ENCODE measurements at places on chromosomes 1 and 21.

DNA sequence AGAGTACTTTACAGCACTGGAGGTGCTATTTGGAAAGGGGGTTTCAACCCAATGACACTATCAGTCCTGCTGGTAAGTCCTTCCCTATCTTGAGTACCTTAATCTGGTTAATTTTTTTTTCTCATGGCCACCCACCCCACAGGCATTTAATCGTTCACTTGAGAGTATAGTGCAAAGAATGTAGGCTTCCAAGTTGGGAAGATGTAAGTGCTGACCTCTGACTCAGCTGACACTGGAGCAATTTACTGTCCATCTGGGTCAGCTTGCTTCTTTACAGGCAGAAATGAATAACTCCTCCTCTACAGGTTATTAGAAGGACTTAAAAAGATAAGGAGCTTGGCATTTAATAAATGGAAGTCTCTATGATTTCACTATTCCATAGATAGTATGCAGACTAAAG lies 89.6 kb downstream of the AK5 start:
- no peak for DNase-seq

GRCh38 chr1:26723013-26723991 lies 27.5 kb downstream of the ARID1A start:
- DNase-seq, result peak; percentile 41

DNA sequence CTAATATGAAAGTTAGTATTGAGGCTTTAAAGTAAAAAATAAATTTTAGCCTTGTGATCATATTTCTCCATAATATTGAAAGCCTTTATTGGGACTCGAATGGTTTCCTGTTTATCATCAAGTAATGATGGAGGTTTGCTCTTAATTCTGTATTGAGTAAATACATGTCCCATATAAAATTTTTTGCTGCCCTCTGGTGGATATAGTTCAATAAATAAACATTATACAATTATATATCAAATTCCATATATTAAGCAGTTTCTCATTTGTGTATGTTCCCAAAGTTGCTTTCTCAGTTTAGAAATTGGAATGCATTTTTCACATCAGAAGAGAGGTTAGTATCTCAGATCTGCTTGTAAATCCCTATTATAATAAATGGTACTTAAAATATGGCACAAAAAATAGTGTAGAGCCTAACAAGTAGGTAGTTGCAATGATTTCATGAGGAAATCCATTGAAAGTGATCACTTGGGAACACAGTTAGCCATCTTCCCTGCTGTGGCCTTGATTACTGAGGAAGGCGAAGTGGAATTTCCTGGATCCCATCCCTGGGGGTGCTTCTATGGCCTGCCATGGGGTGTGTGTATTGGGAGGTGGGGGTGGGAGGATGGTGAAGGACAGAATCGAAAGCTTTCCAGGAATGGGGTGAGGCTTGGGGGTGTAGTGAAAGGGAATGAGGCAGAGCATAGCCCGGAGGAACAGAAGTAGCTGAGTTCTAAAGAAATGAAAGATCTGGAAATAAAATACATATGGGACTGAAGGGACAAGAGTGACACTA lies 84.1 kb upstream of the C21orf91 start:
- DNase-seq, result no peak

GRCh38 chr1:59171788-59172187 lies 125.1 kb upstream of the FGGY start:
- no peak for DNase-seq

DNA sequence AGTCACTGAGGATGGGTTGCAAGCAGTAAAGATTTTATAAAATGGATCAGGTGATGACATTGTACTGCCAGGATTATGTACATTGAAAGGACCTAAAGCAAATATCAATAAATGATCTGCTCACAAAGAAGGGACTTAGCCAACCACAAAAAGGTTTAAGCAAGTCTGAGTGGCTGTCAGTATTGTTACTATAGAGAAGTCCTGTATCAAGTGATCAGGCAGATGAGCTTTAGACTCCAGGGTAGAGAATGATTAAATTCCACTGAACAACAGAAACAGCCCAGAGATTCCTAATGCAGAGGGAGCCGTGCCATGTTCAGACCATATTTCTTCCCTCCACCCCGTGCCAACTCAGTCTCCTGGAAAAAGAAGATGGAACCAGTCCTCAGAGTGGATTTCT lies 138.9 kb downstream of the SETD4 start:
- no peak for DNase-seq

GRCh38 chr21:45293726-45294401 lies 6.2 kb upstream of the POFUT2 start:
- DNase-seq, result no peak

DNA sequence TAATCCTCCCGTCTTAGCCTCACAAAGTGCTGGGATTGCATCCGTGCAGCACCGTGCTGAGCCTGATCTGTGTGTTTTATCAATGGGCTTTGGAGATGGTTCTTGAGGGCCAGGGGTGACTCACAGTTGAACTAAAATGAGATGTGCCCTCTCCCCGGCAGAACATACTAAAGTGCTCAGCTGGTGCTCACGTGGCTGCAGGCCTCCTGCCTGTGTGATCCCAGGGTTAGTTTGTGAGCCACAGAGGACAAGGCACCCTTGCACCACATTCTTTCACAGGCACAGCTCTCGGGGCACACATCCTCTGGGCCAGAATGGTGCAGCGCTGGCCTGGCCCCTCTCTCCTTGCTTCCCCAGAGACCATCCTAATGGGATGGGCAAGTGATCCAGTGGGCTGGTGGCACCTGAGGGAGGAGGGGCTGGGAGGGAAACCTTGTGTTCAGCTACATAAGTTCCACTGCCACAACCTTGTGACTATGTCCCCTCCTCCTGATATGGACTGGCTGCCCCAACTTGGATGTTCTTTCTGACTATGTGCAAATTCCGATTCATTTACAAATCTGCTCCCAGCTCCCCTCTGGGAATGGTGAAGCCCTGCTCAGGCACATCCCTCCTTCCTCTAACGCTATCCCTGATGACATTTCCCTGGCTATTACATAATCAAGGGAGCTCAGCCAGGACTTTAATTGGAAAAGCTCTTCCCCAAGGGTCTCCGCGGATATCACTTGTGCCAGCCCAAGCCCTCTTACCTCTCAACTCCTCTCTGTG lies 197.0 kb upstream of the EDN2 start:
- DNase-seq, result no peak

DNA sequence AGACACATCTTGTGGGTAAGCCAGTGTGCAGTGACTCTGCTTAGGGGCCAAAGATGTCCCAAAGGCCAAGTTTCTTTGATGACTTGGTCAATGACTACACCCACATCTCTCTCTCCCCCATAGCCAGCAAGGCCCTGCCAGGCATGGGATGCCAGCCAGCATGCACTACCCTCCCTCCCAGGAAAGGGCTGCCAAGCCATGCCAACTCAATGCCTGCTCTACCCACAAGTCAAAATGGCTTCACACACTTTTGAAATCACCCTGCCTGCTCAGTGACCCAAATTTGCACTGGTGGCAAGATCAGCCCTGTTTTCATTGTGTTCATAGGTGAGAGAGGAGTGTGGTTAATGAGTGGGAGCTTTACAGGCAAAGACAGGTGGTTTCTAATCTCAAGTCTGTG lies 112.5 kb downstream of the MATN1 start:
- DNase-seq, result no peak
